Brain microvascular endothelial cell (primary cell): ENCODE measurements at places on chromosomes 12 and 14.

- DNase-seq, result no peak
Observed at GRCh38 chr12:40168001-40168400, 56.8 kb upstream of the LRRK2 start.

- peak; percentile 46 for DNase-seq
Observed at GRCh38 chr12:55972042-55972441, 1.8 kb upstream of the RAB5B start.

- no peak for DNase-seq
Observed at GRCh38 chr12:33795536-33795935, 226.8 kb upstream of the ALG10 start.

GRCh38 chr14:95679148-95679815 is 6.9 kb upstream of the TCL1B start:
- no peak for DNase-seq

- no peak for DNase-seq
Observed at GRCh38 chr12:80184926-80185325, 85.6 kb downstream of the OTOGL start.

DNA sequence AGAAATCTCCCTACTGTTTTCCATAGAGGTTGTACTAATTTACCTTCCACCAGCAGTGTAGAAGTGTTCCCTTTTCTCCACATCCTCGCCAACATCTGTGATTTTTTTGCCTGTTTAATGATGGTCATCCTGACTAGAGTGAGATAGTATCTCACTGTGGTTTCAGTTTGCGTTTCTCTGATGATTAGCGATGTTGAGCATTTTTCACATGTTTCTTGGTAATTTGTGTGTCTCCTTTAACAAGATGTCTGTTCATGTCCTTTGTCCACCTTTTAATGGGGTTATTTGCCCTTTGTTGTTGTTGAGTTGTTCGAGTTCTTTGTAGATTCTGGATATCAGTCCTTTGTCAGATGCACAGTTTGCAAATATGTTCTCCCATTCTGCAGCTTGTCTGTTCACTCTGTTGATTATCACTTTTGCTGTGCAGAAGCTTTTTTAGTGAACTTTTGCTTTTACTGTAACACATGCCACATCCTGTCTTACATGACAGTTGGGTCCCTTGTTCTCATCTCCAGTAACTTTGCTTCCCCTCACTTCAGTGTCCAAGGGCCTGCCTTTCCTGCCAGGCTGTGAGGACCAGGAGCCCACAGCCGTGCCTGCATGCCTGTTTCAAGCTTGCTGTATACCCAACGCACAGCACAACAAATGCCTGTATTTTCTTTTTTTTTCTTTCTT is 64.9 kb downstream of the SPRING1 start:
- no peak for DNase-seq

GRCh38 chr12:81359736-81360135 is 281.9 kb downstream of the ACSS3 start:
- DNase-seq, result no peak

GRCh38 chr12:1575408-1576401 is 18.7 kb downstream of the FBXL14 start:
- no peak for DNase-seq

GRCh38 chr14:22890416-22890815 is 7.4 kb downstream of the REM2 start:
- no peak for DNase-seq

DNA sequence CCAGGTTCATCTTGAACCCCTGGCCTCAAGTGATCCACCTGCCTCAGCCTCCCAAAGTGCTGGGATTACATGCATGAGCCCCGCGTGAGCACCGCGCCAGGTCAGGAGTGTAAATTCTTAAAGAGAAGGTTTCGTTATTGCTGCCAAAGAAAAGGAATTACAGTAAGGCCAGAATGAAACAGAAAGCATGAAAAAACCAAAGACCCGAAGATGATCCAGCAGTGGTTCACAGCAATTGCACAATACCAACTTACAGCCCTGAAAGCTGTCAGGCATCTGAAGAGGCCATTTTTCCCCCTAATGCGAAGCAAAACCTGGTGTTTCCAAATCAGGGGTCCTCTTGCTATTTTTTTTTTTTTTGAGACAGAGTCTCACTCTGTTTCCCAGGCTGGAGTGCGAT is 10.3 kb downstream of the RBM23 start:
- no peak for DNase-seq

DNA sequence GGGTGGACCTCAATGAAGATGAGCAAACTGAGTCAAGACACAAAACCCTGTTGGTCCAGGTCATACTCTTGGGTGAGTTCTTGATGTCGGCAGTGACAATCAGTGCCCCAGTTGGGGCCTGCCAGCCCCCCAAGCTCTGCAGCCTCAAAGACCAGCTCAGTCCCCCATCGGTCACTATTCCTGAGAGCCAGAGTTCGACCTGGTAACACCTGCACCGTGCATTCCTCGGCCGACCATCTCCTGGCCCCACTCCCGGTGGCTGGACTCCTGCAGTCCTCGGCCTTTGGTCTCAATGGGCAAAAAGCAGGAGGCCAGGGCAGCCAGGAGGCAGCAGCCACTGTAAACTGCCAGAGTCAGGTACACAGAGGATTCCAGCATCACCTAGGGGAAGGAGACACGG is 32.5 kb downstream of the DAO start:
- DNase-seq, result no peak

DNA sequence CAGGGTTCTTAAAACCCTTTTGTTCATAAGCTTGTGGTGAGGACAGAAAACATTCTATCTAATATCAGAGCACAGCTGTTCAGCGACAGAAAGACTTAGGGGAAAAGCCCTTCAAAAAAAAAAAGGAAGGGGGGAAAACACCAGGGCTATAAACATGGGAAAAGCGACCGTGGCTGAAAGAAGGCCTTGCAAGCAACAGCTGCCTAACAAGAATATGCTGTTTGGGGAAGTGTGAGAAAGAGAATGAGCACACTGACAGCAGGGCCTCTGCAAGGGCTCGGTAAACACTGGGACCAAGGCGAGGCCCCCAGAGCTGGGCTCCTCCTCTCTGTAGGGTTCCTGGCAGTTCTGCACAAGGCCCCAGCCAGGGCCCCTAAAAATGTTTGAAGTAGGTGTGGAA is 27.4 kb upstream of the CCND2 start:
- no peak for DNase-seq

DNA sequence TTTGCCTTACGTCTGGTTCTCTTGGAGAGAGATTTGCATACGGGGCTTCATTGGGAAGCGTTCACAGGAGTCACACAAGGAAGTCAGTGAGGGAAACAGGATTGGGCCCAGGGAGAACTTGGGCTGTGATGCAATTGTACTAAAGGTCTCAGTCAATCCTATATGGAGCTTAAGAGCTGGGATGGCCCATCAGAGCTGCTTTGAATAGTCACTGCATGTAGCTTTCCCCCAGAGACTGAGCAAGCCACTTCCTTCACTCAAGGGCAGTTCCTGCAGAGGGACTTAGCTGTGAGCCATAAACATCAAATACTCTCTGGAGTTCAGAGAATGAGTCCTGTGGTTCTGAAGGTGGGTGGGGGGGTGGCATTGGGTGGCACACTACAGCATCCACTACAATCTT is 605.4 kb downstream of the MED13L start:
- DNase-seq, result no peak
